ENCODE measurements at places on chromosomes 7 and 10.
A peak's percentile ranks its signal among the peaks of the same experiment; 100 is the strongest.

DNA sequence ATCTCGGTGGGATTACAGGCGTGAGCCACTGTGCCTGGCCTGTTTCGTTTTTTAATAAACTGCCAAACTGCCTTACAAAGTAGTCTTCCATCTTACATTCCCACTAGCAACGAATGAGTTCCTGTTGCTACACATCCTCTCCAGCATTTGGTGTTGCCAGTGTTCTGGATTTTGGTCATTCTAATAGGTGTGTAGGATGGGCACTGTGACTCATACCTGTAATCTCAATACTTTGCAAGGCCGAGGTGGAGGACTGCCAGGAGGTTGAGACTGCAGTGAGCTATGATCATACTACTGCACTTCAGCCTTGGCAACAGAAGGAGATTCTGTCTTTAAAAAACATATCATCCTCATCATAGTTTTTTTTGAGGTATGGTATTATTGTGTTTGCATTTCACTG is 21.4 kb upstream of the RSBN1L start:
- DNase-seq: no peak

DNA sequence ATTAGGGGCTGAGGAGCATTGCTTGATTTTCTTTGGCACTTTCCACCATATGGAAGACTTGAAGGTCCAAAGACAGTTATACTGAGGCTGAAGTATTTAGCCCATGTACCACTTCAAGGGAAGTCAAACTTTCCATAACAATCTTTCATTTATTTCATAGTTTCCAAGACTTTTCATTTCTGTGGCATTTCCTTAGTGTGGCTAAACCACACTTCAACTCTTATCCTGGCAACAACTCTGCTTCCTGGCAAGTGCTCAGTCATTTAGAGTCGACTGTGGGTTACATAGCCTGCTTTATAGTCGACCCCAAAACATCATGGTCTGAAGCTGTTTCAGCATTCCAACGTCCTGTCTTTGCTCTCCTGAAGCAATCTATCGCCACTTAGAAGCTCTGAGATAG is 343.0 kb upstream of the SEMA3D start:
- no peak for DNase-seq

DNA sequence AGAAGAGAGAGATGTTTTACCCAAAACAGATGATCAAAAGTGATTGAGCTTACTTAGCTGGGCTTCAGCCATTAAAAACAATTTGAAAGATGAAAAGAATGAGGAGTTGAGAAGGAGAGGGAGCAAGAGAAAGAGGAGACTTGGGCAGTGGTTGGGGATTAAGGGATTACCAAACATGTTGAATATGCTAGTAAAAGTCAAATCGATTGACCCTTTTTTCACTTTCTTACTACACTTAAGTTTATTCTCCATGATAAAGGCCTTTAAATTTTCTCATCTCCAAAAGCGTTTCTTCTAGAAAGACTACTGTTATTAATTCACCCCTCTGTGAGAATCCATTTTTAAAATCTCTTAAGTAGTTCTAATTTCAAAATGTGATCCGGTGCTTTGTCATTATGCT is 1254.0 kb upstream of the PHF14 start:
- DNase-seq: no peak

- no peak for DNase-seq
Measured at GRCh38 chr7:50982626-50983025, 199.9 kb upstream of the GRB10 start.

GRCh38 chr7:136104269-136104603 is 127.1 kb upstream of the MTPN start:
- DNase-seq: no peak

DNA sequence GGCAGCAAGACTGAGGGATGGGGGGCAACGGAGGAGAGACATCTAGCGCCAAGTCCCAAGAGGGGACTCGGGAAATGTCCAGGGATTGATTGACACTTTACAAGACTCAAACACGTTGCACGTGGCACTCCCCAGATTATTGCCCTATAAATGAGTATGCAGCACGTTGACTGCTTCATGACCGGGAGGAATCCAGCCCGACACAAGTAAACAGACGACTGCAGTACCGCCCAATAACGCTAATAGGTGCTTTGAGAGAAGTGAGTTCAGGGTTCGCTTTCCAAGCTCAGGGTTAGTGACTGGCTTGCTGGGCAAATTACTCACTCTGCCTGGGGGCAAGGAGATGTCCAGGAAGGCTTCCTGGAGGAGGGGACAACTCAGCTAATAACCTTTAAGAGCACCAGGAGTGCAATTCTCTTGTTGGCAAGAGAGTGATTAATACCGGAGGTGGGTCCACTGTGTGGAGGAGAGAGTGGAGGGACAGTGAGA is 73.3 kb upstream of the MYL10 start:
- no peak for DNase-seq

- DNase-seq: peak; percentile 25
Measured at GRCh38 chr7:22356701-22357310, at the start of gene RAPGEF5. RAPGEF5 (minus strand) TSS chr7:22357154; CDS start chr7:22357060, 94 bp downstream.

- DNase-seq: no peak
Measured at GRCh38 chr7:95646350-95646749, 50.0 kb upstream of the PDK4 start.

DNA sequence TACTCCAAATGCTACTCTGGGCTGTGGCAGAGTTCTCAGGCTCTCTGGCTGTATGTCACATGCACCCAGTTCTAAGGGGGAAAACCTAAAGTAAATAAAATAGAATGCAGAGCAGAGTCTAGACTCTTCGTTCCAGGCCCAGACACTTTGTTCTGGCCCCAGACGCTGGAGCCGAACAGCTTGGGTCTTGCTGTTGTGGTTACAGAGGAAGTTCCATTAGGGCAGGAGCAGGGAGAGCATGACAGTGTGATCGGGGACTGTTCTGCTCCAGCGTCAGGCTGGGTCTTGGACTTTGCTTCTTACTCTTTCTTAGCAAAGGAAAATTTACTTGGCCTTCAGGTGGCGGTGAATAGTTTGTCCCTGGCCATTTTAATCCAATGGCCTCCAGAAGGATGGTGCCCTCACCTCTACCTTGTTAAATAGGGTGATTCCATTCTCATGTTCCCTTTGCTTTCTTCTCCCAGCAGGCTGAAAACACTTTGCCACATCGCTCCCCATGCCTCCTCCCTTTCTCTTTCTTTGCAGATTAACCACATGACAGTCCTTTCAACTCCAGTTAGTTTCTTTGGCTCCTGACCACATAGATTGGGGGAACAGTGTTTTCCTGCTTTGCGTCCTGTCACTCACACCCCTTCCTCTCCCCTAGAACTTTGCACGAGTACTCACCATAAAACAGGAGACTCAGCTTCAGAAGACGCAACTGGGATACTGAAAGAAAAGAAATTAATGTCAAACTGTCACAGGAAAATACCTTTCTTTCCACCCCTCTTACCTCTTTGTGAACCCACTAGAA is 730.8 kb downstream of the SUGCT start:
- no peak for DNase-seq

DNA sequence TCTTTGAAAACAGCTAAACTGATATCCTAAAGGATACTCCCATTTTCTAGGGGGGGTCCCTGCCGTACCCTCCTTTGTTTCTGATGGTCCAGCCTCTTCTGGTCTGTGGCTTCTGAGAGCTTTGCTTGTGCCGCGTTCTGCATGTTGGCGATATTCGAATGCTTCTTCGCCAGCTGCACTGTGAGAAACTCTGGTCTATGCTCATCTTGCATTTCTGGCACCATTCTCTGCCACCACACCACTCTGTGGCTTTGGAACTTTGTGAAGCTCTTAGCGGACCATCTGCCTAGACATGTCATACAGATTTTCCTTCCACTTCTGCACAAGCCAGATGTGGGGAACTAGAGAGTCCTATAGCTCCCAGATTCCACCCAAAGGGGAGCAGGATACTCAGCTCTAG is 197.2 kb downstream of the REEP3 start:
- no peak for DNase-seq

- peak; percentile 49 for DNase-seq
Measured at GRCh38 chr10:79022565-79023230, 46.1 kb upstream of the ZMIZ1 start.

DNA sequence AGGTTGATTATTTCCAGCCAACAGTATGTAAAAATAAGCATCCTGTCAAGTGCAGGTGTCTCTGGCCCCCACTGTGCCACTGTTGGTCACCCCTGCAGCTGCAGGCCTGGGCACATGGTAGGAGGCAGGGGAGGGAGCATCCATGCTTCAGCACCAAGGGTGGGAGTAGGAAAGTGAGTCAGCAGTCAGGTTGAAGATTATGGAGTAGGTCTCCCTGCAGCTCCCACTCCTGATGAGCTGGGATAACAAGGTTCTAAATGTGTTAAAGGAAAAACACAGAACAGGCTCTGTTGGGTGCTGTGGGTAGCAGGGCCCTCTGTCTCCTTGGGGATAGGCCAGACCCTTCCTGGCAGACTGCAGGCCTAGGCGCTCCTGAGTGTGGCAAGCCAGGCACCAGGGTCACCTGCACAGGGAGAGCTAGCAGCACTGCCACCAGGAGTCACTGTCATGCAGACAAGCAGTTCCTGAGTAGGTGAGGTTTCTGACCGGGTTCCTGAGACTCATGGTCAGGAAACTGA is 59.3 kb downstream of the NUDCD3 start:
- DNase-seq: no peak

GRCh38 chr10:102117391-102118159 is 2.6 kb downstream of the LDB1 start:
- peak; percentile 84 for DNase-seq

DNA sequence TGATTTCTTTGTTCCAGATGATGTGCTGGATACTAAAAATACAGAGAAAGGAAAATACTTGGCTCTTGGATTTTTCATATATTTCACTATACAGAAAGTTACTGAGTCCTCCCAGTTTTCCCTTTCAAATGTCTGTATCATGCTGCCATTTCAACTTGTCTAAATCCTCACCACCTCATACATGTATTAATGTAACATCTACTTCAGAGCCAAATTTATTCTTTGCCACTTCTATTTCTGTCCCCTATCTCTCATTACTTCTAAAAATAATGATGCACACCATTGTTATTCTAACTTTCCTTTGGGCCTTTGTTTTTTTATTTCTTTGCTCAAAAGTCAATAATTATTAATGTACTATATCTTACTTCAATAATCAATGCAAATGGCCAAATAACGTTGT is 312.2 kb downstream of the MAGI2 start:
- no peak for DNase-seq

GRCh38 chr10:10665750-10666149 is 351.9 kb upstream of the CELF2 start:
- DNase-seq: no peak

DNA sequence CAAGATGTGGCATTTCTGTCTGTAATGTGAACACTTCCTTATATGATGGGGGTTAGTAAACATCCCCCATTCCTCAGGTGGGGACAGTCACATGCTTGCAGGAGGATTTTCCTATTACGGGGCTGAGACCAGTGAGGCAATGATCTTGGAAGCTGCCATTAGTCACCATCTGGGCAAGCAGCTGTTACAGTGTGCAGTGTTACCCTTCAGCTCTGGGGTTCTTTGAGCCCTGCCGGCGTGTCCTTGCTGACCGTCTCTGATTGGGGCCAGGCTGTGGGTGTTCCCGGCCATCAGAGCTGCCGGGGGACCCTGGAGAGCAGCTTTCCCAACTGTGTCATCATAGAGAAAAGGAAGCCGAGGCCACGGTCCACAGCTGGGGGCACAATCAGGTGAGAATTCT is 126.8 kb upstream of the FAM20C start:
- no peak for DNase-seq

- DNase-seq: peak; percentile 61
Measured at GRCh38 chr10:3241274-3241921, 68.8 kb upstream of the PITRM1 start.

GRCh38 chr10:31584876-31585275 is 265.9 kb downstream of the ZEB1 start:
- peak; percentile 69 for DNase-seq

DNA sequence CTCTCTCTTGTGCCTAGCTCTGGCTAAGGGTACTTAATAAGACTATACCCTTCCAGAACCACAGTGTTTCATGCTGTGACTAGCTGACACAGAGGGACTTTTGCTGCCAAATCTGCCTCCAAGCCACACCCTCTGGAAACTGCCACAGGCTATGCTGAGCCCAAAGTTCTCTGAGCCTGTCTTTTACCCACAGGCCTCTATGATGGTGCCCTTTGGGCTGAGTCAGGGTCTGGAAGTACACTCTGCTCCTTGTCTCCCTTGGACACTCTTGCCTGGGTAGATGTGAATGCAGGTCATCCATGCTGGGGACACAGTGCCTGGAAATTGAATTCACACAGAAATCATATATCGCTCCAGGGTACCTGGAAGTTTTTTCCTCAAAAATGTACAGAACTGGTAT is 22.6 kb downstream of the DYDC1 start:
- no peak for DNase-seq

DNA sequence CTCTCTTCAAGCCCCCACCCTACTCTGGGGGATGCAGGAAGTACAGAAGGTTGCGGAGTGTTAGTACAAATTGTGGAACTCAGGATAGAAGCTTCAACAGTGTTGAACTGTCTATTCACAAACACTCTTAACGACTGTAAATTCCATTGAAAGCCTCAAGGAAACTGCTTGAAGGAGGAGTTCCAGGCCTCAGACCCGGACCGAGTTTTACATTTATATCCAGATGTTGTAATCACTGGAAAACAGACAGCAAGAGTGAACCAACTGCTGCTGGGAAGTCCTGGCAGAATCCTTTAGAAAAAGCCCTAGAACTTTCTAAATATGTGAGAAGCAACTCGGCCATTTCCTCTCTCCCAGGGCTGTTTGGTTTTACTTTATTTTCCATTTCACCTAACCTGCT is 84.1 kb upstream of the LRRC18 start:
- DNase-seq: peak; percentile 68

DNA sequence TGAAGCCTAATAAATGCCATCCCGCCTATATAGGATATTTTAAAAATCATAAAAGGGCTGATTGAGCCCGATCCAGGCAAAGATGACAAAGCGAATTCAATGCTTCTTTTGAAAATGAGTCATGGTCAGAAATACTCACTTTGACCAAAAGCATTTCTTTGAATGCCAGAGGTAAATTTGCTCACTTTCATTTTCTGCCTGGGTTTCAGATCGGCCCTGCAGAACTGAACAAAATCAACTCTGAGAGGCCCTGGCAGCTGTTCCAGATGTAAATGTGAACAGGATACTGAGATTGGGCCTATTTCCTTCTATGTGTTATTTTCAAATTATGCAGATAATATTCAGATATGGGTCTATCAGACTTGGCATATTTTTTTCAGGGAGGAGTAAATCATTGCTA is 114.8 kb upstream of the ARID5B start:
- peak; percentile 56 for DNase-seq

DNA sequence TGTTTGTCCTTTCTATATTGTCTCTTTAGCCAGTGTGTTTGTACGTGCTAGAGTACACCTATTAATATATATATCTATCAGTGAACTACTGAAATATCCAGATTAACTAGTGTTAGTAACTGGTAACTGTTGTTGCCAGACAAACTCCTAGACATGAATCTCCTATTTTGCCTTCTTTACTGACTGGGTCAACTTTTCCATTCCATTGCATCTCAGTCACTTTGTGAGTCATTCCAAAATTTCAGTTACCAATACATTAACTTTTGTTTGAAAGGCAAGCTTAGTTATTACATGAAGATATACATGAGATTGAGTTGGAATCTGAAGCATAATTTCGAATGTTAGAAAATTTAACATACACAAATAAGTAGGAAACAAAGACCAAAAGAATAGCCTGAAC is 51.4 kb downstream of the BTAF1 start:
- peak; percentile 18 for DNase-seq

- no peak for DNase-seq
Measured at GRCh38 chr7:139340808-139341057, 404 bp upstream of the FMC1 start.
